ENCODE measurements at places on chromosomes 3 and 15. TPM values are rescaled to one million over a fixed set of nuclear protein-coding genes. Genes with fewer than 3 reads are reported as not detected.

Gene CHRNA5
- 1.6 TPM for total RNA-seq

Gene IQCF5
- not detected for total RNA-seq

Gene GPR27
- 0.25 TPM for total RNA-seq

Gene MCF2L2
- total RNA-seq: not detected

Gene REC114
- total RNA-seq: not detected

Gene GORASP1
- total RNA-seq: 29.7 TPM

Gene C3orf70
- 1.1 TPM for total RNA-seq

Gene GP5
- 0.49 TPM for total RNA-seq

Gene NDN
- 89.0 TPM for total RNA-seq

Gene CFAP100
- not detected for total RNA-seq

Gene CLSTN2
- 3.2 TPM for total RNA-seq

Gene GOLGA8H
- total RNA-seq: 0.63 TPM

Gene DPPA4
- not detected for total RNA-seq

Gene KLF15
- total RNA-seq: 3.2 TPM

Gene MESP1
- total RNA-seq: 0.49 TPM

Gene ADAMTS9
- total RNA-seq: 0.54 TPM

Gene IFT57
- 199 TPM for total RNA-seq

Gene ARL6IP5
- 108 TPM for total RNA-seq

Gene FRMD5
- 16.3 TPM for total RNA-seq

Gene GASK1A
- 0.63 TPM for total RNA-seq

Gene CYP19A1
- total RNA-seq: 3.1 TPM

Gene ITIH3
- total RNA-seq: under 0.01 TPM

Gene CDHR4
- total RNA-seq: 0.09 TPM

Gene ECE2
- total RNA-seq: not detected

Gene MAPK6
- total RNA-seq: 32.3 TPM

Gene SUSD5
- 2.9 TPM for total RNA-seq

Gene MYLK
- 74.7 TPM for total RNA-seq

Gene TCTA
- 22.7 TPM for total RNA-seq

Gene ZDHHC3
- 86.8 TPM for total RNA-seq

Gene WDR82
- 61.5 TPM for total RNA-seq

Gene ATP13A5
- not detected for total RNA-seq

Gene CCR5
- not detected for total RNA-seq

Gene ATP2C1
- total RNA-seq: 106 TPM

Gene FAM43A
- 14.1 TPM for total RNA-seq

Gene ST3GAL6
- 2.3 TPM for total RNA-seq

Gene ADAMTS17
- not detected for total RNA-seq

Gene CCK
- not detected for total RNA-seq

Gene GPR156
- 0.90 TPM for total RNA-seq

Gene ACP3
- total RNA-seq: 0.63 TPM

Gene CTXN2
- total RNA-seq: not detected

Gene A4GNT
- not detected for total RNA-seq

Gene TEX55
- not detected for total RNA-seq

Gene FAIM
- 6.0 TPM for total RNA-seq

Gene SLC28A1
- total RNA-seq: not detected

Gene ARRDC4
- 6.2 TPM for total RNA-seq

Gene GPR176
- 49.7 TPM for total RNA-seq

Gene CACNA2D2
- total RNA-seq: not detected

Gene CHRNB4
- not detected for total RNA-seq

Gene ELP6
- 18.3 TPM for total RNA-seq

Gene EPHA3
- total RNA-seq: 0.98 TPM

Gene TXNRD3
- total RNA-seq: 27.9 TPM

Gene RBP2
- not detected for total RNA-seq

Gene LINS1
- 11.2 TPM for total RNA-seq

Gene ALDH1A2
- 0.08 TPM for total RNA-seq

Gene BRK1
- 34.2 TPM for total RNA-seq

Gene PPP2R3A
- total RNA-seq: 16.1 TPM

Gene TRAK1
- 51.6 TPM for total RNA-seq

Gene SCN11A
- total RNA-seq: 0.25 TPM

Gene SMCO1
- total RNA-seq: not detected

Measured in fibroblast of the aortic adventitia (primary cell).